ENCODE measurements at places on chromosomes 16 and 17. TPM values are rescaled to one million over a fixed set of nuclear protein-coding genes. Genes with fewer than 3 reads are reported as not detected.

RGS11 gene
- 13.0 TPM for total RNA-seq

INCA1 gene
- total RNA-seq, result 2.9 TPM

CYBA gene
- 34.4 TPM for total RNA-seq

KCTD19 gene
- total RNA-seq, result not detected

MC1R gene
- total RNA-seq, result 0.74 TPM

ERCC4 gene
- 7.0 TPM for total RNA-seq

PRSS53 gene
- total RNA-seq, result 0.22 TPM

DHRS7C gene
- total RNA-seq, result 13.6 TPM

OTOP2 gene
- not detected for total RNA-seq

EPX gene
- not detected for total RNA-seq

PFN1 gene
- 157 TPM for total RNA-seq

SPATA33 gene
- 4.5 TPM for total RNA-seq

TBC1D3K gene
- not detected for total RNA-seq

KIFC3 gene
- 66.8 TPM for total RNA-seq

MMP28 gene
- 2.2 TPM for total RNA-seq

- peak; percentile 64 for DNase-seq
These were observed 49.5 kb upstream of the MTSS2 start for GRCh38 chr16:70735141-70735979.

- peak; percentile 47 for DNase-seq
These were observed 716 bp downstream of the TMEM94 start for GRCh38 chr17:75457047-75457654.

- DNase-seq, result no peak
These were observed 30.5 kb upstream of the CES5A start for GRCh38 chr16:55905651-55906050.

GRCh38 chr17:69773081-69773480, 301.9 kb upstream of the KCNJ16 start:
- DNase-seq, result no peak

DNA sequence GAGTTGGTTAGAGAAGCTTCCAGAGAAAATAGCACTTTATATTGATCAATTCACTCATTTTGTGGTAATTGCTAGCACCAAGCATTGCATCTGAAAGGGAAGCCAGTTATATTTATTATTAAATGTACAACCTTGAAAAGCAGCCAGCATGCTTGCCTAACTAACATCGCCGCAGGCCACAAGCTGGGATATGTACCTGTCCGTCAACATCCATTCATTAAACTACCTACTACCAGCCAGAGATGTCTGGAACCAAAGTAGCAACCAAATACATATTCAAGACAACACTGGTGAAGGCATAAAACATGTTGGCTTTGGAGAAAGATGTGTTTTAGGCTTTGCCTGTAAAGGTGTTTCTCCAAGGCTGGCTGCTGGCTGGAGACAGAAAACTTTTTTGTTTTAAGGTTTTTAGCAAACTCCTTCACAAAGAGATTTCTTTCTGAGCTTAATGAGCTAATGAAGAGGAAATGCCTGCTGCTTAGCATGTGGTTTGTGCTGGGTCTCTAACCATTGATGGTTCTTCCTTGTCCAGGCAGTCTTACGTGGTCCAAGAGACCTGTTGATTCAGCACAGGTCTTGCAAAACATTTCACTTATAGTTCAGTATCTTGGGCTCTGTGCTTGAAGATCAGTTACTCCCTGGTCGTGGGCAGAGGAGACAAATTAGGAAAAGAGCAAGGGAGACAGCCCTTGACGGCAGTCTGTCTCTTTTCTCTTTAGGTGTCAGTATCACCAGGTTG, 3.1 kb downstream of the ITPRIPL2 start:
- DNase-seq, result no peak

DNA sequence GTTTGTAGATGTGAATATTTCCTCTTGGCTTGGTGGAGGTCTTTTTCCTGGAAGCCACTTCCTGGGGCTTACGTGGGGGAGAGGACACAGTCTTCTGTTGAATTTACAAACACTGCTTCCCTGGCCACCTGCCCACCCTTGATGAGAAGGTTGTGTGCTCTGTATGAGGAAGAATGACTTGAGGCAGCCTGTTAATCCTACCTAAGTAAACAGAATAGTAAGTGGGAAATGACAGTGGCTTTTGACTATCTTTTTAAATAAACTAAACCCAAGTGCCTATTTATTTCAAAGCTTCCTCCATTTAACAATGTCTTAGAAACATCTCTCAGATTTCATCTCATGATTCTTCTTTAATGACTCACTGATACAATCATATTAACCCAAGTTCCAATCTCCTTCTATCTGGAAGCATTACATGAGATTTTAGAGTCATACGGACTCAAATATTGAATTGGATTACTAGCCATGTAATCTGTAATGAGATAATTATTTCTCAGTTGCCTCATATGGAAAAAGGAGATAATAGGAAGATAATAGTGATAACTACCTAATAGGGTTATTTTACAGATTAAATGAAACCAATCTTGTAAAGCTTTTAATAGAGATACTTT, 96.6 kb upstream of the SMIM36 start:
- DNase-seq, result no peak

- no peak for DNase-seq
These were observed 24.9 kb downstream of the RARA start for GRCh38 chr17:40333781-40334448.

GRCh38 chr17:19520641-19521040, 13.0 kb upstream of the SLC47A1 start:
- DNase-seq, result no peak

- DNase-seq, result peak; percentile 57
These were observed at the start of gene CHST6 for GRCh38 chr16:75495076-75495674. Gene CHST6 (minus strand): TSS chr16:75495441. CDS start chr16:75479828, 15,613 bp downstream.

DNA sequence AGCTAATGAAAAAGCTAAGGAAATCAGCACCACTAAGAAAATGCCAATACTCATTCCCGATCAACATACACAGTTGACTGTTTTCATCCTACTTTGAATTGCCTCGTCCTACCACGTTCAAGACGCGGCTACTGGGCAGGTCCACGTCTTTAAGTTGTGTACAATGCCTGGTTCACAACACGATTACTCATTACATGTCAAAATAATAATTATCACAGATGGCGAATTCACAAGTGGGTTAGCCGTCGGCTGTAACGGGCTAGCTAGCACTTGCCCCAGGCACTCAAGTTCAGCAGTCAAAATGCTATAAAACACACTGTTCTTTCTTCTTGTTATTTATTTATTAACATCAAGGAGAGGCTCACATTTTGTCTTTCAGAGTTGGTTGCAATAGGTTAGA, 124.2 kb downstream of the ZFHX3 start:
- no peak for DNase-seq

DNA sequence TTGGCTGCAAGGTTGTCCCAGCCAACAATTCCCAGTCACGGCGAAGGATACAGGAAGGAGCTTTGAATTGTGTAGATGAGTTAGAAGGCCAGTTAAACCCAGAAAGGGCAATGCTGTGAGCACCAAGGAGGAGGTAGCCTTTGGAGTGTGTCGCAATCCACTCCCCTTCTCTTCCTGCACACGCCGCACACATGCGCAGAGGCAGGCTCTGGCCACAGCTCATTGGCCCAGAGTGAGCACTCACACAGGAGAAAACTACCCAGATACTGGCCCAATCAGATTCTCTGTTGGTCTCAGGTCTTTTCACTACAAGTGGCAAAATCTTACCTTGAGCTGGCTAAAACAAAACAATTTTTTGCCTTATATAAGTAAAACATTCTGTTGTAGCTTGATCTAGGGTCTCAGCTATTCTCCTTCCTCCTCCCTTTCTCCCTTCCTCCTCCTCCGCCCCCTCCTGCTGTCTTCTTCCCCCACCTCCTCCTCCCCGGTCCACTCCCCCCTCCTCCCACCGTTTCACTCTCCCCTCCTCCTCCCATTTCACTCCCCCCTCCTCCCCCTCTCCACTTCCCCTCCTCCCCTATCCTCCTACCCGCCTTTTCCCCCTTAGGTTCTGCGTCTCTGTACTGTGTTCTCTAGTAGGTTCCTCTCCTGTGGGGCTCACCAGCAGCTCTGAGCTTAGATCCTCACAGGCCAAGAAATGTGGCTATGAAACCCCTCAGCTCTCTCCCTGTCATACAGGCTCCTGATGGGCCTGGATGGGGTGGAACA, 344.9 kb downstream of the CPPED1 start:
- peak; percentile 24 for DNase-seq

- DNase-seq, result no peak
These were observed 4.2 kb upstream of the CMTM2 start for GRCh38 chr16:66575060-66575459.

GRCh38 chr17:35708951-35709350, 22.5 kb upstream of the RASL10B start:
- DNase-seq, result no peak

DNA sequence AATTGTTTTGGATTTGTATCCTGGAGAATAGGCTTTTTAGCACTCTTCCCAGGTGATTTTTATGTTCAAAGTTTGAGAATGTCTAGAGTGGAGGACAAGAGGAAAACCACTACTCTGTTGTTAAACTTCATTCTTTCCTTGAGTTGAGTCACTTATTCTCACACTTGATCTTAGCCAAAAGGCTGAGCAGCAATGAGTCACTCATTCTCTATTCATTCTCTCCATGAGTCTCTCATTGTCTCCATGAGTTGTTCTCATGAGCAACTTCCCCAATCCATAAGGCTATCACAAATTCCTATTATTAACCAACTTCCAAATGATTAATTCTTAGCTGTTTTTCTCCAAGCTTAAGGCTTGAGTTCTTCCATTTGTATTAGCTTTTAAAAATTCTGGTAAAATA, 1393.3 kb downstream of the CDH8 start:
- no peak for DNase-seq

- no peak for DNase-seq
These were observed 90.7 kb downstream of the CLEC16A start for GRCh38 chr16:11035096-11035495.

GRCh38 chr17:66149562-66149961, 42.4 kb downstream of the CEP112 start:
- no peak for DNase-seq

GRCh38 chr16:839643-840408, 39.3 kb upstream of the GNG13 start:
- peak; percentile 46 for DNase-seq

GRCh38 chr16:72129976-72130656, 36.5 kb downstream of the DHX38 start:
- no peak for DNase-seq

GRCh38 chr16:83932955-83933673, 19.9 kb upstream of the OSGIN1 start:
- DNase-seq, result no peak

GRCh38 chr17:77798481-77798880, 160.0 kb upstream of the TNRC6C start:
- DNase-seq, result no peak

- DNase-seq, result peak; percentile 45
These were observed 28.9 kb downstream of the ZDHHC7 start for GRCh38 chr16:84982434-84982833.

- DNase-seq, result no peak
These were observed 99.0 kb downstream of the OR1D5 start for GRCh38 chr17:2964370-2964769.

GRCh38 chr17:48722915-48723422, at the start of gene PRAC2:
Gene PRAC2 (plus strand): TSS chr17:48723185. CDS start chr17:48724411, 1,226 bp downstream.
- DNase-seq, result no peak

DNA sequence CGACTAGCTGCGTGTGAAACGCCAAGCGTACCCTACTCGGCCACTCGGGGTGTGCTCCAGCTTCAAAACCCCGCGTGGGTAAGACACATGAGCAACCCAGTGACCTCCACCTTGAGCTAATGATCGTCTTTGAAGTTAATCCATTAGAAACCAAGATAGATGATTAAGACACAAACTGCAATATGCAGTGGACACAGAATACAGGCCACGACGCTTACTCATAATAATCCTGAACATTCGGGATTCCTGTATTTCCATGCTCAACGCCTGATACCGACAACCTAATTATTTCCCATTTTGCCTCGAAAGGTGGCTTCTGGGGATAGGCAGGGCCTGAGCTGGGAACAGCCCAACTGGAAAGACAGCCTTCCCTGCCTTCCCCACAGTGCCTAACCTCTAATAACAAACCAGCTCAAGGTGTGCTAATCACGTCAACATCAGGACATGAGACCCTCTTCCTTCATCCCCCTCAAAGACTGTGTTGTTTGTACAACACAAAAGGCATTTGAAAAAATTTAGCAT, 504 bp upstream of the COPRS start:
- DNase-seq, result no peak

DNA sequence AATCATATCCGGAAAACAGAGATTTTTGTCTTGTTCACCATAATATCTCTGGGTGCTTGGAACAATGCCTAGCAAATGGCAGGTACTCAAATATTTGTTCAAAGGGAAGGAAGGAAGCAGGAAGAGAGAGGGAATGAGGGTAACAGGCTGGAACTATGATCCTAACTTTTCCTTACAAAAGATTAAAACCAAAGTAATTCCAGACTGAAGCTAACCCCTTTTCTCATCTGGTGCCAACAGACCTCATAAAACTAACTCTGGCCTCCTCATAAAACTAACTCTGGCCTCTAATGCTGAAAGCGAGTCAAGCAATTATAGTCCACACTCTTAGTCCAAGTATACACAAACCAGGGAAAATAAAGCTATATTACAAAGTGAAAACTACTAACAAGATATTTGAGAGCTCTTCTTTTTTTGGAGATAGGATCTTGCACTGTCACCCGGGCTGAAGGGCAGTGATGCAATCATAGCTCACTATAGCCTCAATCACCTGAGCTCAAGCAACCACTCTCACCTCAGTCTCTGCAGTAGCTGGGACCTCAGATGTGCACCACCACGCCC, 84.6 kb downstream of the KANSL1 start:
- DNase-seq, result no peak

DNA sequence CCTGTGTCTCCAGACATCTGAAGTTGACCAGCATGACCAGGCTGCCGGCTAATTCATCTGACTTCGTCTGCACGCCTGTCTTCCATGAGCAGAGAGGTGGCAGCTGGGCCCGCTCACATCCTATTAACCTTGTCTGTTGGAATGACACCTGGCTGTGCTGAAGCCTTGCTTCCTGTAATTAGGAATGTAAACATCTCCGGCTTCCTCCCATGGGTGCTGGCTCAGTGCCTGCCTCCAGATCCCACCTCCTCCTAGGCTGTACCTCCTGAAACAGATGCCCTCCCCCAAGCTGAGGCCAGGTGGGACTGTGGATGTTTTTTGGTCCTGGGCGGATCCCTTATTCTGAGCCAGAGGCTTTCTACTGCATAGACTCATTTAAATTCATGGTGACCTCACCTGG, 296.3 kb downstream of the HS3ST4 start:
- DNase-seq, result no peak

DNA sequence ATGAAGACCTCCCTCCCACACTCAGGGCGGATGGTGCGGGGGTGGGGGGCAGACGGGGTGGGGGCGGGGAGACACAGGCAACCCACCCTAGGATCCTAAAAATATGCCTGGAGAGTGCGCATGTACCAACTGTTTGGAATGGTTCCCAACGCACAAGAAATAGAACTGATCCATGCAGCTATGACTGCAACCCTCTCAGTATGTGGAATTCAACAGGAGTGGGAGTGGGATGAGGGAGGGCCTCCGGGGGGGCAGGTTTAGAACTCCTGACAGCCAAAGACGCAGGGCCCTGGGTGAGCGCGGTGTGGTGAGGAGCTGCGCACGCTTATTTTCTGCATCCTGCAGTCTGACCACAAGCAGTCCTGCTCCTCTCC, 1.1 kb upstream of the P2RX5 start:
- DNase-seq, result no peak

Data from heart left ventricle (tissue), 16 donors.